ENCODE measurements at places on chromosomes 6 and 20. TPM values are rescaled to one million over a fixed set of nuclear protein-coding genes. Genes with fewer than 3 reads are reported as not detected.

- DNase-seq, result no peak
These were observed 12.9 kb upstream of the NT5E start for GRCh38 chr6:85436939-85437495.

- no peak for DNase-seq
These were observed 4.9 kb downstream of the ADGRB3 start for GRCh38 chr6:68639826-68640490.

DNA sequence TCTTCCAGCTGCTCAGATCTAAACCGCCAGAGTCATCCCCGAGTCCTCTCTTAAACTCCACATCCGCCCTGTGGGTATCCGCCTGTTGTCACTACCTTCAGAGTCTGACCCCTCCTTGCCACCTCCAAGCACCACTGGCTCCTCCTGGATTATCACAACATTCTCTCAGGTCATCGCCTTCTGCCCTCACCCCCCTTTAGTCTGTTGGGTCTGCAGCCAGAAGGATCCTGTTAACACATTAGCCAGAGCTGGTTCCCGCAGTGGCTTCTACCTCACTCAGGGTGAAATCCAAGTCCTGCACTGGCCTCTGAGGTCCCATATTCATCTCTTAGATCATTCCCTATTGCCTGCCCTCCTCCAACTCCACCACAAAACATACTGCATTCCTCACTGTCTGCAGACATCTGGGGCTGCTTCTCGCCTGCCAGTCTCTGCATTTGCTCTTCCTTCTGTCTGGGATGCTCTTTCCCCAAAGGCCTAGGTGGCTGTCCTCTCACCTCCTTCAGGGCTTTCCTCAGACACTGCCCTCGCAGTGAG is 34.1 kb downstream of the TNXB start:
- DNase-seq, result no peak

- peak; percentile 59 for DNase-seq
These were observed 3.9 kb upstream of the LRP11 start for GRCh38 chr6:149867876-149868640.

- DNase-seq, result no peak
These were observed 1.4 kb upstream of the NRN1 start for GRCh38 chr6:6008089-6008647.

DNA sequence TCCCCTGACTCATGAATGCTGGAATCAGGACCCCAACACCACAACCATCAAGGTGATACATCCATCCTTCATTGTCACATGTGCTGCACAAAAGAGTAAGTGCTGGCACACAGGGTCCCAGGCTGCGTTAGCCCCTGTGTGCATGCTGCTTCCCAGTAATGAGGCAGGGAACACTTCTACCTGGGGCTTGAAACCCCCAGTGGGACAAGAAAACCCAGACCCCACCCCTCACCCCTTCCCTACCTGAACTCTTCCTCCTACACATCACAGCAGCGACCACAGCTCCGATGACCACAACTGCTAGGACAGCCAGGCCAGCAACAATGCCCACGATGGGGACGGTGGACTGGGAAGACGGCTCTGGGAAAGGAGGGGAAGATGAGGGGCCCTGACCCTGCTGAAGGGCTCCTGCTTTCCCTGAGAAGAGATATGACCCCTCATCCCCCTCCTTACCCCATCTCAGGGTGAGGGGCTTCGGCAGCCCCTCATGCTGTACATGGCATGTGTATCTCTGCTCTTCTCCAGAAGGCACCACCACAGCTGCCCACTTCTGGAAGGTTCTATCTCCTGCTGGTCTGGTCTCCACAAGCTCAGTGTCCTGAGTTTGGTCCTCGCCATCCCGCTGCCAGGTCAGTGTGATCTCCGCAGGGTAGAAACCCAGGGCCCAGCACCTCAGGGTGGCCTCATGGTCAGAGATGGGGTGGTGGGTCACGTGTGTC is 2.0 kb downstream of the HLA-B start:
- no peak for DNase-seq

DNA sequence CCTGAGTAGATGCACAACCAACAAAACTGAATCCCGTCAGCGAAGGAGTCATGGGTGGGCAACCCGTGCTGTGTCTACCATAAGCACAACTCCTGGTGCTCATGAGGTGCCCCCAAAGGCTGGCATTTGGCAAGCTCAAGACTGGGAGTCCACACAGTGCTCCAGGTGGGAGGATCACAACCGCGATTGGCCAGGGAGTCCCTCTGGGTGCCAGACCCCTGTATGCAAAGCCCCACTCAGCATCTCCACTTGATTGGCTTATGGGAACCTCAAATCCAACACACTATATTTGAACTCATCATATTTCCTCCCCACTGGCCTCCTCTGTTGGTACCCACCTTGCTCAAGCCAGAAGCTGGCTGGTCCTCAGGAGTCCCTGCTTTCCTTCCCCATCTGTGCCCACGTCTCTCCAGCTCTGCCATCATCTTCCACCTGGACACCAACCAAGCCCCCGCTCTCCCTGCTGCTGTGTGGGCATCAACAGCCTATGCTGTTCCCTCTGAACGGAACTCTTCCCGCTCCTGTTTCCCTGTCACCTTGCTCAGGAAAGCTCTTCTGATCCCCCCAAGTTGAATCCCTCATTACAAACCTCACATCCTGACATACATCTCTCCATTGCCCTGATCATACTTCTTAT is 142.3 kb upstream of the PTPN1 start:
- no peak for DNase-seq

- peak; percentile 24 for DNase-seq
These were observed 115.2 kb upstream of the GLP1R start for GRCh38 chr6:38933426-38933825.

DNA sequence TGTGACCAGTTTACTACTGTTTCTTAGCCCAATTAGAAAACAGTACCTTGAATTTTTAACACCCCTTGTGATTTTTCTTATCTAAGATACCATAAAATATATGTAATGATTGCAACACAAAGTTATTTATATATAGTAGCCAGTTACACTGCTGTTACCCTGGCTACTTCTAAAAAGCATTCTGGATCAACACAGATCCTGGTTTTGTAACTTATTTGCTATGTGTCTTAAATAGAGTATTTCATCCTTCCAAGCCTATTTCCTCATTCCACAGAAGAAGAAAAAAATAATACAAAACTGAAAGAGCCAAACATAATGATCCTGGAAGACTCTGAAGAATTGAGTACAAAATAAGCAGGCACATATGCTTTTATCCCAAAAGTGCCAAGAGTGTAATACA is 19.0 kb upstream of the GSTA4 start:
- DNase-seq, result no peak

- no peak for DNase-seq
These were observed 1.5 kb downstream of the ZNFX1 start for GRCh38 chr20:49276161-49276960.

DNA sequence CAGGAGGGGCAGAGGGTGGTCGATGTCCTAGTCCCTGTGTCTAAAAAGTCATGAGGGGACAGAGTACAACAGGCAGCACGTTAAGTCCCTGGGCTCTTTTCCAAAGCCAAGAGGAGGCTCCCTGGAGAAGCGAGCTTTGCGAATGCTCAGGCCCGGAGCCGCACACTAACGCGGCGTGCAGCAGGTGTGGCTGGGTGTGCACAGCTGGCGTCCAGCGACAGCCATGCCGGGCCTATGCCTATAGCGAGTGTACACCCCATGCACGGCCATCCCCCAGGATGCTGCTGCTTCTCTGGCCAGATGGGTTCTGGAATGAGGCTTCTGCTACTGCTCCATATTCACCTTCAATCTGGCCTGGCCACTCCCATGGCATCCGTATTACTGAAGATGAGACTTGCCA is 131.3 kb downstream of the PRND start:
- no peak for DNase-seq

DNA sequence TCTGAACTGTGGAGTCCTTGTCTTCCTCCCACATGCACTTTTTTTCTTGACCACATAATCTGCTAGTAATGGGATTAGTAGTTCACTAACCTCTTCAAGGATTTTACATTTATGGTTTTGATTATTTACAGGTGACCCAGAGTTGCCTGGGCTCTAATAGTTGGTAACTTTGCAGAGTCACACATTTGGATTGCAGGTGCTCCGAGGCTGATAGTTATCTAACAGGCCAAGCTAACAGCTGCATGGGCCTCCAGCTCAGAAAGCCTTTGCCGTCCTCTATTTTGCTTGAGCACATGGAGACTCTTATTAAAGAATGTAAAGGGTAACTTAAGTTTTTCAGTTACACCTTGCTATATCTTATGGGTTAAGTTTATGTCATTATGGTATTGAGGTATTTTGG is 95.4 kb downstream of the ANKS1A start:
- no peak for DNase-seq

DNA sequence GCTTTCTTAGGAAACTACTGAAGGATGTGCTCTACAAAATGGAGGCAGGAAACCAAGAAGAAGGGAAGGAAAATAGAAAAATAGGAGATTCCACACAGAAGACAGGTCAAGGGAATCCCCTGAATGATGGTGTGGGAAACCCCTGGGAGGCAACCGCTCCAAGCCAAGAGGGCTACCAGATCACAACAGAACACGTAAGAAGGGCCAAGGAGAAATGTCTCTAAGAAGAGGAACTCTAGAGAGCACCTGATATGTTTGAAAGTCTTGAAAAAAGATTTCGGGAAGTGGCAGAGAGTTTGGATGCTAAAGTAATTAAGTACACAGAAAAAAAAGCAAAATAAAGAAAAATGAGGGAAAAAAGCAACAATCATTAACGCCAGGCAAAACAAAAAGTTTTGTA is 7.1 kb downstream of the KIF13A start:
- no peak for DNase-seq

DNA sequence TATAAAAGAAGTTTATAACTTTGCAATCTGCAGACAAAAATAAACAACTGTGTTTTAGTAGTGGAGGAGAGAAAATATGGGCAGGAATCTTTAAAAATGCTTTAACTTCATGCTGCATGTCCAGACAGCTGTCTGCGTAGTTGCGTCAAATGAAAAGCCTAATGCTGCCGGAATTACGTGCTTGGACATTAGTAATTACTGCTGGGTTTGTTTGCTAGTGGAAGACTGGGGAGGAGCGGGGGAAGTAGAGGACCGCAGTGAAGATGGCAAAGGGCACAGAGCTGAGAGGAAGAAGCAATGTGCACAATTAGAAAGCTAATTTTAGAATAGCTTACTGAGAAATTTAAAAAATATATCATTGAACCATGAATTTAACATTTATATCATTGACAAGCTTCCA is 2.4 kb downstream of the SNAP25 start:
- DNase-seq, result no peak

- no peak for DNase-seq
These were observed 61.4 kb upstream of the IL20RA start for GRCh38 chr6:137106183-137106582.

GRCh38 chr6:113562248-113562647 is 294.9 kb upstream of the MARCKS start:
- no peak for DNase-seq

- no peak for DNase-seq
These were observed 19.0 kb upstream of the SERINC3 start for GRCh38 chr20:44540834-44541233.

CCN5 gene
- total RNA-seq, result not detected

EPHA7 gene
- total RNA-seq, result not detected

DYNLRB1 gene
- 140 TPM for total RNA-seq

LY6G6C gene
- not detected for total RNA-seq

ZSCAN16 gene
- 13.4 TPM for total RNA-seq

RAMACL gene
- total RNA-seq, result not detected

RNF114 gene
- total RNA-seq, result 119 TPM

IL17A gene
- not detected for total RNA-seq

SLC44A4 gene
- total RNA-seq, result 5.9 TPM

KHDC1 gene
- total RNA-seq, result not detected

All from HepG2 (cell line).